ENCODE measurements at places on chromosomes 6 and 20.

- DNase-seq, result no peak
Observed at GRCh38 chr20:43536817-43537440, 21.9 kb upstream of the SGK2 start.

- no peak for DNase-seq
Observed at GRCh38 chr20:40688129-40689099, 622 bp downstream of the MAFB start.

- DNase-seq, result no peak
Observed at GRCh38 chr6:136338486-136338885, 48.8 kb upstream of the BCLAF1 start.

DNA sequence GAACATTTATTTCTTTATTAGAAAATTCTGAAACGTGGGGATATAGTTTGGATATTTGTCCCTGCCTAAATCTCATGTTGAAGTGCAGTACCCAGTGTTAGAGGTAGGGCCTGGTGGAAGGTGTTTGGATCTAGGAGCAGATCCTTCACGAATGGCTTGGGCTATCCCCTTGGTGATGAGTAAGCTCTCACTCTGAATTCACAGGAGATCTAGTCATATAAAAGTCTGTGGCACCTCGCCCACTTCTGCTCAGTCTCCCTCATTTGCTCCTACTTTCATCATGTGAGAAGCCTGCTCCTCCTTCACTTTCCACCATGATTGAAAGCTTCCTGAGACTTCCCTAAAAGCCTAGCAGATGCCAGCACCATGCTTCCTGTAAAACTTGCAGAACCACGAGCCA lies 96.8 kb upstream of the GJE1 start:
- no peak for DNase-seq

- no peak for DNase-seq
Observed at GRCh38 chr6:112936504-112936903, 589.4 kb downstream of the RFPL4B start.

- DNase-seq, result no peak
Observed at GRCh38 chr6:32529697-32530430, at the start of gene HLA-DRB5. Gene HLA-DRB5 (minus strand): TSS chr6:32530287. CDS start chr6:32530224, 63 bp downstream.

- DNase-seq, result no peak
Observed at GRCh38 chr20:4591975-4592315, 129.8 kb upstream of the PRND start.

DNA sequence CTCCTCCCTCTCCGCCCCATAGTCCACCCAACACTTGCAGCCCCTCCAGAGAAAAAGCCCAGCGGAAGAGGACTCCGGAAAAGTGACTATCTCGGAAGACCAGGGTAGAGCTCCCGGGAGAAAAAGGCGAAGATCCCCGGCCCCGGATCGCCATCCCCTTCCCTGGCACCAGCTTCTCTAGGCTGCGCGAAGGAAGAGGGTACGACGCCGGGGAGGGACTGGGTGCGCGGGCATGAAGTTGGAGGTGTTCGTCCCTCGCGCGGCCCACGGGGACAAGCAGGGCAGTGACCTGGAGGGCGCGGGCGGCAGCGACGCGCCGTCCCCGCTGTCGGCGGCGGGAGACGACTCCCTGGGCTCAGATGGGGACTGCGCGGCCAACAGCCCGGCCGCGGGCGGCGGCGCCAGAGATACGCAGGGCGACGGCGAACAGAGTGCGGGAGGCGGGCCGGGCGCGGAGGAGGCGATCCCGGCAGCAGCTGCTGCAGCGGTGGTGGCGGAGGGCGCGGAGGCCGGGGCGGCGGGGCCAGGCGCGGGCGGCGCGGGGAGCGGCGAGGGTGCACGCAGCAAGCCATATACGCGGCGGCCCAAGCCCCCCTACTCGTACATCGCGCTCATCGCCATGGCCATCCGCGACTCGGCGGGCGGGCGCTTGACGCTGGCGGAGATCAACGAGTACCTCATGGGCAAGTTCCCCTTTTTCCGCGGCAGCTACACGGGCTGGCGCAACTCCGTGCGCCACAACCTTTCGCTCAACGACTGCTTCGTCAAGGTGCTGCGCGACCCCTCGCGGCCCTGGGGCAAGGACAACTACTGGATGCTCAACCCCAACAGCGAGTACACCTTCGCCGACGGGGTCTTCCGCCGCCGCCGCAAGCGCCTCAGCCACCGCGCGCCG lies 822 bp downstream of the FOXQ1 start:
- no peak for DNase-seq

DNA sequence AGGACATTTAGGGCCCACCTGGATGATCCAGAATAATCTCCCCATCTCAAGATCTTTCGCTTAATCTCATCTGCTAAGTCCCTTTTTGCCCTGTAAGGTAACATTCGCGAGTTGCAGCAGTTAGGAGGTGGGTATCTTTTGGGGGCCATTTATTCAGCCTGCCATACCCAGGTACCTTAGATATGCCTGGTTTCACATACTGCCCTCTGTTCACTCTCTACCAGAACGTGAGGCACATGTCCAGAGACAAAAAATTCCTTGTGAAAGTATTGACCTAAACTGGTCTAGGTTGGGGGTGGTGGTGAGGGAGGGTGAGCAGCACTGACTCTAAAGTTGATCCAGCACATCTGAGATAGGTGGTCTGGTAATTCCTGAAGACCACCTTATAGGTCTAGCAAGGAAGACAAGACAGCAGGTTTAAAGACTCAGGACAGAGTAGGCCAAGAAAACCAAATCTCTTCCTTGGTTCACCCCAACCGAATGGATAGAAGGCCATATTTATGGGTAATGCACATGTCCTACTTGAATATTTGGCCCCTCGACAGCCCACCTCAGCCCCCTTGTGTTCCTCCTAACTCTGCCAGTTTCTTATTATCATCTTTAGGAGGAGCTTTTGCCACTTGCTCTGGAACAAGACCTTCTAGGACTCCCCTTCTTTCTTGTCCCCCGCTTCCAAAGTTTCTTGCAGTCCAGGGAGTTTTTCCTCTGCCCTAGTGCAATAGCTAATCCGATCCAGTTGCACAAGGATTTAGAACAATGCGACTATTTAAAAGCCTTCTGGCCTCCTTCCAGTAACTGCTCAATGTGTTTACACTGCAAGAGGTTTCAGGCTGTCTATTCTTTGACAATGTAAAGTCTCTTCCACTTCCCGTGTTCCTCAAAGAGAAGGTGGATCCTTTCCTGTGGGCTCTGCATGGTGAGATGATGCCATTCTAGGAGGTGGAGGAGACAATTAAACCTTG lies 213.0 kb upstream of the LAMP5 start:
- no peak for DNase-seq

- no peak for DNase-seq
Observed at GRCh38 chr20:21365771-21366170, 31.6 kb downstream of the NKX2-4 start.

- no peak for DNase-seq
Observed at GRCh38 chr6:122778985-122779661, 393 bp upstream of the FABP7 start.

DNA sequence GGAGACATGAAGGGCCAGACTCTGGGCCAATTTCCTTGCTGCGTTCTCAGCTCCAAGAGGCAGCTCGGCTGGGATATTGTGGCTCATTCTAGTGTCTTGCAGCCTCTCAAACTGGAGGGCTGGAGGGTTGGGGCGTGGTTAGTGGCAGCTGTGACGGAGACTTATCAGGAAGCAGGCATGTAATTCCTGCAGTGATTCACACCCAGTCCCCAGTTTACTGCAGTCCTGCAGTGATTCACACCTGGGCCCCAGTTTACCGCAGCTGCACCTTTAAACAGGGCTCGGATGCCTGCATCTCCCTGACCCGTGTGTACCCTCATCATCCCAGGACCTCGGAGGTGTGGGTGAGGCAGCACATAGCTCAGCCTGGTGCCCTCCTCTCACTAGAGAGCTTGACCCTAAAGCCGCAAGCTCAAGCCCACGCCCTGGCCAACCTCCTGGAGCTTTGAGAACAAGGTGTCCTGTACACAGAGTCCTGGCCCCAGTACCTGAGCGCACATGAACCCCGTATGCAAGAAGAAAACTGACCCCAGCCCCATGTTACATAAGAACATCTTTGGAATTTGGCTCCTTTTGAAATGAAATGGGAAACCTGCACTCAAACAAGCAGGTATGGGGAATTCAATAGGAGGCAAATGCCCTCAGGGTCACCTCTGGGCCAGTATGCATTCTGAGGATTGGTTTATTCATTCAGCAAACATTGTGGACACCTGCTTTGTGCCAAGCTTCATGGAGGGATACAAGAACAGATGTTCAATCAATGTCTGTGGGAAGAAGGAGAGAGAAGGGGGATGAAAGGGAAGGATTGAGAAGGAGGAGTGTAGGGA lies 55.3 kb upstream of the FAM83D start:
- DNase-seq, result no peak

GRCh38 chr6:24960991-24961475 lies 25.3 kb upstream of the RIPOR2 start:
- DNase-seq, result no peak

- DNase-seq, result no peak
Observed at GRCh38 chr6:82818727-82819126, 246.9 kb downstream of the UBE3D start.

GRCh38 chr6:19866985-19867627 lies 29.9 kb downstream of the ID4 start:
- DNase-seq, result no peak

GRCh38 chr6:71224011-71224410 lies 64.6 kb upstream of the OGFRL1 start:
- DNase-seq, result no peak

GRCh38 chr6:2193931-2194330 lies 51.5 kb downstream of the GMDS start:
- DNase-seq, result no peak

DNA sequence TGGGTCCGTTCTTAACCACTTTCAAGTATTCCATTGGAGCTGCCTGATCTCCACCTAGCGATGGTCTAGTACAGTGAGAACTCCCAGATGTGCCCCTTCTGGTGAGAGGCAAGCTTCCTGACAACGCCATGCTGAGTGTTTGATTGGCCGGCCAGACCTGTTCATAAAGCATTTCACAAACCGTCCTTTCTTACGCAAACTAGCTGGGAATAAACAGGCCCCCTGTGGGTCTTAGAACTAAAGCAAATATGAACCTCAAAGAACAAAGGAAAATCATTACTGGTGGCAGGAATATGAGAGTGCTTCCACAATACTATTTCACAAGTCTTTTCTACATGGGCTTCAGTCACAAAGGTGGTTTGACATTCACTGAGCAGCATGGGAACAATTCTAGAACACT lies 15.6 kb upstream of the GCNT2 start:
- DNase-seq, result no peak

DNA sequence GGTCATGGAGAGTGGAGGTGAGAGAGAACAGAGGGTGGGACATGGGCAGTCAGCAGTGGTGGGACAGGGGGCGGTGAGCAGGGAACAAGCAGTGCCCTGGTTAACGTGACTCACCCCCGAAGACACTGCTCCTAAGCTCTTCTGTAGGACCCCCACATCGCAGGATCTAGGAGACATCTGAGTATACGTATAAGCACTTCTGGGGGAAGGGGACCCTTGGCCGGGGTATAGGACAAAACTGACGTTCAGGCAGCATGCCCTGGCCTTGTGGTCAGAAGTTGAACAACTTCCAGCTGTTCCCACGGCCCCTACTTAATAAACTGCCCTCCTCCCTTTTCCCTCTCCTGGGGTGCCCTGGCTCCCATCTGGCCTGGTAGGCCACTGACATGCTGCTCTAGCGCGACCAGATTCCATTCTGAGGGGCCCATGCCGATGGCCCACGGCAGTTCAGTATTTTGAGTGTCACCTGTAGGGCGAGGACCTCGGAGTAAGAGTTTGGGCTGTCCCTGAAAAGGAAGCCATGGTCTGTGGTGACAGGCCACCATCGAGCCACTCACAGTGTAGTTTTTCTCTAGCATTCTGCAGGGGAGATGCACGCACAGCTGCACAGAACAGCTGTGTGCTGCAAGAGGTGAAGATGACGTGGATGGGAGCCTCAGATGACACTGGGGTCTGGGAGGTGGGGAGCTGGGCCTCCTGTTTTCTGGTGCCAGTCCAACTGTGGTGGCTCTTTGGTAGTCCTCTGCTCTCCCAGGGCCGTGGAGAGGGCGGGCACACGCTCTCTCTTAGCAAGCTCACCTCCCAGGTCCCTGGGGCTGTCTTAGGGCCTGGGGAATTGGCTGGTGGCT lies 38.4 kb downstream of the PPP1R3G start:
- no peak for DNase-seq

GRCh38 chr6:14031516-14031915 lies 86.1 kb upstream of the CD83 start:
- no peak for DNase-seq

- no peak for DNase-seq
Observed at GRCh38 chr20:5073660-5074231, 46.0 kb downstream of the PCNA start.

GRCh38 chr6:2108700-2109306 lies 136.6 kb downstream of the GMDS start:
- no peak for DNase-seq

GRCh38 chr6:141326426-141326825 lies 806.3 kb upstream of the GJE1 start:
- peak; percentile 7 for DNase-seq

GRCh38 chr6:146456886-146457285 lies 86.7 kb upstream of the RAB32 start:
- DNase-seq, result no peak

- DNase-seq, result no peak
Observed at GRCh38 chr6:160305926-160306713, 42.1 kb upstream of the SLC22A3 start.

- DNase-seq, result no peak
Observed at GRCh38 chr20:59138114-59138748, 25.4 kb upstream of the ZNF831 start.

GRCh38 chr20:31654534-31654933 lies 16.8 kb downstream of the COX4I2 start:
- no peak for DNase-seq

DNA sequence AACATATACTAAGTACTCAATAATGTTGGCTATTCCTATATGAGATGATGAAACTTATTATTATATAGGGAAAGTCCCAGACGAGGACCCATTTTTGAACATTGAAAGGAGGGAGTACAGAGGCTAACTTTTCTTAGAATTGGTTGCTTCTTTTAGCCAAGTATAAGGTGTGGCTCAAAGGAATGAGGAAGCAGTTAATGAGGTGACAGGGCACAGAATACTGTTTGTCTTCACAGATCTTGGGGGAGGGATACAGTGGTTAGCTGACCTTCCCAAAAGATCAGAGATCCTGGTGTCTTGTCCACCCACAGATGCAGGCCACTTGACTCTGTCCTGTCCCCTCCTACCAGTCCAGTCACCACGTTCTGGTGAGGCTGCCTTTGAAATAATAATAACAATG lies 67.8 kb upstream of the EPB41L1 start:
- DNase-seq, result no peak

- DNase-seq, result no peak
Observed at GRCh38 chr6:136404627-136405419, 115.2 kb upstream of the BCLAF1 start.
